ENCODE measurements at places on chromosomes 2 and 18.

GRCh38 chr18:10793730-10794370 lies 268.0 kb downstream of the NAPG start:
- peaks cover 15% of the 10 kb centered on the region for H3K27me3 ChIP-seq
- H3K4me3 ChIP-seq, result no peak overlapping the region
- no peak for DNase-seq
- no peaks in the 10 kb centered on the region for H3K36me3 ChIP-seq
- H3K27ac ChIP-seq, result no peak overlapping the region
- H3K4me1 ChIP-seq, result no peaks in the 10 kb centered on the region

GRCh38 chr2:197760293-197760657 lies 24.8 kb downstream of the BOLL start:
- no peaks in the 10 kb centered on the region for H3K36me3 ChIP-seq
- peaks cover 28% of the 10 kb centered on the region for H3K27me3 ChIP-seq
- no peak overlapping the region for H3K4me3 ChIP-seq
- H3K4me1 ChIP-seq, result no peaks in the 10 kb centered on the region

- no peak for DNase-seq
- no peaks in the 10 kb centered on the region for H3K36me3 ChIP-seq
- H3K27ac ChIP-seq, result no peak overlapping the region
- H3K4me3 ChIP-seq, result no peak overlapping the region
- no peaks in the 10 kb centered on the region for H3K27me3 ChIP-seq
Observed at GRCh38 chr2:121110924-121111323, 174.1 kb downstream of the TFCP2L1 start.

GRCh38 chr18:61870151-61870550 lies 22.7 kb downstream of the RNF152 start:
- H3K27me3 ChIP-seq, result peaks cover 5% of the 10 kb centered on the region
- no peak overlapping the region for H3K27ac ChIP-seq
- no peaks in the 10 kb centered on the region for H3K4me1 ChIP-seq
- no peak for DNase-seq
- no peak overlapping the region for H3K4me3 ChIP-seq

GRCh38 chr18:79393635-79394533 lies 1.8 kb upstream of the NFATC1 start:
- peaks cover 1% of the 10 kb centered on the region for H3K36me3 ChIP-seq
- peak; percentile 42 for DNase-seq
- H3K27ac ChIP-seq, result no peak overlapping the region
- H3K4me1 ChIP-seq, result peaks cover 22% of the 10 kb centered on the region

GRCh38 chr2:114011713-114012112 lies 121.8 kb downstream of the ACTR3 start:
- no peaks in the 10 kb centered on the region for H3K4me1 ChIP-seq
- DNase-seq, result no peak
- no peak overlapping the region for H3K4me3 ChIP-seq
- no peak overlapping the region for H3K27ac ChIP-seq
- no peaks in the 10 kb centered on the region for H3K36me3 ChIP-seq

- H3K4me1 ChIP-seq, result no peaks in the 10 kb centered on the region
- DNase-seq, result no peak
- no peaks in the 10 kb centered on the region for H3K36me3 ChIP-seq
- H3K4me3 ChIP-seq, result no peak overlapping the region
Observed at GRCh38 chr2:73324126-73324725, 30.9 kb upstream of the EGR4 start.

- H3K4me1 ChIP-seq, result no peaks in the 10 kb centered on the region
- no peaks in the 10 kb centered on the region for H3K27me3 ChIP-seq
- DNase-seq, result no peak
- H3K27ac ChIP-seq, result no peak overlapping the region
Observed at GRCh38 chr2:202339071-202339870, 36.9 kb upstream of the BMPR2 start.

DNA sequence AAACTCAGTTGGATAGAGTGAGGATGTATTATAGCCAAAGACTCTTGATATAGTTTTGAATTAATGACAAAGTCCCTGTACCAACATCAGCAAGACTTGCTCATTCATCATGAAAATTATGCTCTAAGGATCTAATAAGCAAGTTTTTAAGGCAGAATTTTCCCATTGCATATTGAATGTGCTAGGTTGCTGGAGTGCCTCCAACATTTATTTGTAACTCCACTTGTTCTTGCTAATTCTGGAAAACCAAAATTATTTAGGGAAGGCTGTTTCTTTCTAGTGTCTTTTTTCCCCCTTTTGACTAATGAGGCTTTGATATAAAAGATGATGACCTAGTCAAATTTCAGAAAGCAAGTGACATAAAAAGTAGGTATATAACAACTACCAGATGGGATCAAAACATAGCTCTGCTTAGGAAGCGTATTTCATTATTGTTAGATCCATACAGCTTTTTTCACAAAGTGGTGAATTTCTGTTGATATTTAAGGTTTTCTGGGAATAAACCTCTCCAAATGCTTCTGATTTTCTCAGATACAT lies 7.7 kb downstream of the SLC4A10 start:
- DNase-seq, result no peak
- no peaks in the 10 kb centered on the region for H3K4me1 ChIP-seq
- H3K27me3 ChIP-seq, result peaks cover 9% of the 10 kb centered on the region
- H3K36me3 ChIP-seq, result no peaks in the 10 kb centered on the region
- H3K27ac ChIP-seq, result no peak overlapping the region

DNA sequence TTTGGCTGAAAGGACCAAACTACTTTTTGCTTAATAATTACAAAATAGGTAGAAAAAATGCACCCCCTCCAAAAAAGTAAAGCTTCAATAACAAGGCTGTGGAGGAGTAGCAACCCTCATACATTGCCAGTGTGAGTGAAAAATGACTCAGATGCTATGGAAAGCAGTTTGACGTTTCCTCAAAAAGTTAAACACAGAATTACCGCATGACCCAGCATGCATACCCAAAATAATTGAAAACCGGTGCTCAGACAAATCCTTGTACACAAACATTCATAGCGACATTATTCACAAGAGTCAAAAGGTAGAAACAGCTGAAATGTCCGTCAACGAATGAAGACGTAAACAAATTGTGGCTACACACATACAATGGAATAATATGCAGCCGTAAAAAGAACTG lies 38.8 kb upstream of the DAPL1 start:
- no peak overlapping the region for H3K4me3 ChIP-seq
- H3K4me1 ChIP-seq, result no peaks in the 10 kb centered on the region
- H3K36me3 ChIP-seq, result no peaks in the 10 kb centered on the region
- no peak overlapping the region for H3K27ac ChIP-seq

- H3K27ac ChIP-seq, result peak overlapping the region; percentile 38
- peak overlapping the region; percentile 88 for H3K4me3 ChIP-seq
- H3K4me1 ChIP-seq, result peaks cover 49% of the 10 kb centered on the region
- H3K27me3 ChIP-seq, result no peaks in the 10 kb centered on the region
Observed at GRCh38 chr2:197707316-197708213, 2.4 kb downstream of the MARS2 start.

GRCh38 chr2:196356332-196356731 lies 185.0 kb upstream of the STK17B start:
- no peak overlapping the region for H3K4me3 ChIP-seq
- no peak for DNase-seq
- H3K27me3 ChIP-seq, result peaks cover 4% of the 10 kb centered on the region
- no peaks in the 10 kb centered on the region for H3K36me3 ChIP-seq
- H3K4me1 ChIP-seq, result peaks cover 8% of the 10 kb centered on the region

DNA sequence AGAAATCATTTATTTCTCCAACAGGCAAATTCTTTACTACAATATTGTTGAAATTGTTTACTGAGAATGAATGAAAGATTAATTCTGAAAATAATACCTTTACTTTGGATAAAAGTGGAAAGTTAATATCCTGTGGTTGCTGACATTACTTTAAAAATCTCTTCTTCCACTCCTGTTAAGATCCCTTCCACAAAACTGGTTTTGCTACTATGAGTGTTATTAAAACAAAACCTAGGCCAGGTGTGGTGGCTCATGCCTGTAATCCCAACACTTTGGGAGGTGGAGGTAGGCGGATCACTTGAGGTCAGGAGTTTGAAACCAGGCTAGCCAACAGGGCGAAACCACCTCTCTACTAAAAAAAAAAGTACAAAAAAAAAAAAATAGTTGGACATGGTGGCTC lies 123.9 kb upstream of the CCDC150 start:
- peaks cover 22% of the 10 kb centered on the region for H3K27me3 ChIP-seq
- no peak for DNase-seq
- H3K4me1 ChIP-seq, result no peaks in the 10 kb centered on the region
- H3K36me3 ChIP-seq, result no peaks in the 10 kb centered on the region

- peaks cover 5% of the 10 kb centered on the region for H3K36me3 ChIP-seq
- no peak overlapping the region for H3K27ac ChIP-seq
Observed at GRCh38 chr2:102005989-102006885, 14.5 kb downstream of the IL1R2 start.

- H3K4me1 ChIP-seq, result no peaks in the 10 kb centered on the region
- no peak overlapping the region for H3K27ac ChIP-seq
- no peaks in the 10 kb centered on the region for H3K36me3 ChIP-seq
- H3K27me3 ChIP-seq, result no peaks in the 10 kb centered on the region
Observed at GRCh38 chr18:68244786-68245185, 470.1 kb downstream of the TMX3 start.

DNA sequence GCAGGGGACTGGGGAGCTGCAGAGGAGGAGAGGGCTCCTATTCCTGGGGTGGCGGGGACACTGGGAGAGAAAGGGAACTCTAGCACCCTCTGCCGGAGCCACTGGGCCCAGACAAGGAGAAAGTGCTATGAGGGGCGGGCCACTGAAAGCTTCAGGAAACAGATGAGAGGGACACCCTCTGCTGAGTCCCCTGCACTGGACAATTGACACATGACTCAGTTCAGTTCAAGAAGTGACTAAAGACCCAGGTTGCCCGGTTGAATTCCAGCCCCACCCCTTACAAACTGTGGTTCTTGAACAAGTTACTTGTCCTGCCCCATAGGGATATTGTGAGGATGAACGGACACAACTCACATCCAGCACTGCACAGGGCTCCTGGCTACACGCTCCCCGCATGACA lies 5.0 kb downstream of the RUFY4 start:
- peak; percentile 40 for DNase-seq
- H3K4me3 ChIP-seq, result no peak overlapping the region
- no peaks in the 10 kb centered on the region for H3K36me3 ChIP-seq
- peaks cover 4% of the 10 kb centered on the region for H3K27me3 ChIP-seq
- no peak overlapping the region for H3K27ac ChIP-seq
- H3K4me1 ChIP-seq, result peaks cover 7% of the 10 kb centered on the region

- no peak overlapping the region for H3K4me3 ChIP-seq
- DNase-seq, result no peak
- H3K27ac ChIP-seq, result no peak overlapping the region
- no peaks in the 10 kb centered on the region for H3K27me3 ChIP-seq
Observed at GRCh38 chr2:220077488-220077887, 450.1 kb downstream of the SLC4A3 start.

GRCh38 chr2:120525056-120526046 lies 179.4 kb downstream of the INHBB start:
- H3K36me3 ChIP-seq, result no peaks in the 10 kb centered on the region
- H3K4me3 ChIP-seq, result no peak overlapping the region
- peaks cover 18% of the 10 kb centered on the region for H3K27me3 ChIP-seq
- H3K4me1 ChIP-seq, result no peaks in the 10 kb centered on the region
- DNase-seq, result no peak

GRCh38 chr2:22970284-22970975 lies 414.5 kb upstream of the KLHL29 start:
- no peak overlapping the region for H3K4me3 ChIP-seq
- DNase-seq, result no peak
- H3K27me3 ChIP-seq, result no peaks in the 10 kb centered on the region
- H3K4me1 ChIP-seq, result no peaks in the 10 kb centered on the region
- H3K27ac ChIP-seq, result no peak overlapping the region

- no peak overlapping the region for H3K27ac ChIP-seq
- H3K27me3 ChIP-seq, result no peaks in the 10 kb centered on the region
Observed at GRCh38 chr2:85016446-85016845, 45.5 kb downstream of the KCMF1 start.

GRCh38 chr2:240646176-240646899 lies 21.1 kb downstream of the GPR35 start:
- peak; percentile 36 for DNase-seq
- H3K27ac ChIP-seq, result no peak overlapping the region
- H3K4me3 ChIP-seq, result no peak overlapping the region
- peaks cover 5% of the 10 kb centered on the region for H3K4me1 ChIP-seq
- H3K36me3 ChIP-seq, result no peaks in the 10 kb centered on the region

- peaks cover 19% of the 10 kb centered on the region for H3K27me3 ChIP-seq
- DNase-seq, result no peak
- peak overlapping the region; percentile 12 for H3K27ac ChIP-seq
- peaks cover 27% of the 10 kb centered on the region for H3K36me3 ChIP-seq
- peak overlapping the region; percentile 61 for H3K4me3 ChIP-seq
Observed at GRCh38 chr2:180979749-180980105, 678 bp upstream of the UBE2E3 start.

DNA sequence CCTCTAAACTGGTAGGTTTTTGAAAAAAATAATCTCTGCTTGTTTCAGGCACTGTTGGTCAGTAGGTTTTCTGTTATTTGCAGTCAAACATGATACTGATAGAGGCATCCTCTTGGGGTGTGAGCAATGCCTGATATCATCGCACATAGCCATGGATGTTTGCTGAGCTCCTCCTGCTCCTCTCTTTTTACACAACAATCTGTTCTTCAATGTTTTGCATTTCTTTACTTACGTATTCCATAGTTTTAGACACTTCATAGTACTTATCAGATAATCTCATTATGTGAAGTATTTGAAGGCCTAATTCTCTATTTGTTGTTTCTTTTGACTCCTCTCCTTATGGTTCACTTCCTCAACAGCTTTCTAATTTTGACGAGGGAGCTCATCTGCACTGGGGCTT lies 23.0 kb upstream of the HS6ST1 start:
- no peak overlapping the region for H3K27ac ChIP-seq
- peaks cover 4% of the 10 kb centered on the region for H3K27me3 ChIP-seq
- H3K4me1 ChIP-seq, result no peaks in the 10 kb centered on the region
- no peak overlapping the region for H3K4me3 ChIP-seq
- DNase-seq, result no peak
- H3K36me3 ChIP-seq, result no peaks in the 10 kb centered on the region

GRCh38 chr2:195649629-195650190 lies 7.3 kb upstream of the SLC39A10 start:
- H3K27me3 ChIP-seq, result no peaks in the 10 kb centered on the region
- no peak overlapping the region for H3K27ac ChIP-seq
- peaks cover 7% of the 10 kb centered on the region for H3K36me3 ChIP-seq
- DNase-seq, result no peak

- H3K4me1 ChIP-seq, result peaks cover 2% of the 10 kb centered on the region
- no peaks in the 10 kb centered on the region for H3K27me3 ChIP-seq
- no peak overlapping the region for H3K4me3 ChIP-seq
- H3K27ac ChIP-seq, result no peak overlapping the region
- peaks cover 36% of the 10 kb centered on the region for H3K36me3 ChIP-seq
Observed at GRCh38 chr2:26471289-26471688, 6.6 kb downstream of the OTOF start.

DNA sequence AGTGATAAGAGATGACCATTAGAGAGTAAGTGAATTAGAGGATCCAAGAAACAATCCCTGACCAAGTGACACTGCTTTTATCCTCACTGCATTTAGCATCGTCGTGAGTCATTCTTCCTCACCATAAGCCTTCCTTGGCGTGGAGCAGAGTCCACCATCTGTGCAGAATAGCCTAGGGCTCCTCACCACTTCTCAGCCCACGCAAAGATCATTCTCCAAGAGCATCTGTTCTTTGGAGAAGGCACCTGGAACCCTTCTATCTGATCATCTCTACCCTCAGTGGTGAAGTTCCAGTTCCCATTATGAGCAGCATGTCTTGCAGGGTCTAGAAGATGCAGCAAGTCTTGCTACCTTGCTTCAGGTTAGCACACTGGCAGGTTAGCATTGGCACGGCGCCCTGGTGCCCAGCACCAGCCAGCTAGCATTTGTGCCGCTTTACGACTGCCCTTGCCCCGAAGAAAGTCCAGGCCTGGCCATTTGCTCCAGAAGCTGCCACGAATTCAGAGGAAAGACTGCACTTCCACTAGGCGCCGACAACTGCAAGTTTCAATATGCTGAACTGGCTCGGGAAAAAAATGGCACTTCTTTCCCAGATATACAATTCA lies 225.8 kb downstream of the TTC32 start:
- no peak overlapping the region for H3K27ac ChIP-seq
- peaks cover 5% of the 10 kb centered on the region for H3K27me3 ChIP-seq
- no peak overlapping the region for H3K4me3 ChIP-seq
- no peaks in the 10 kb centered on the region for H3K36me3 ChIP-seq

All from activated CD4-positive, alpha-beta memory T cell treated with anti-CD3 and anti-CD28 coated beads, Interleukin-2, amount 10 ng/mL, durations not matched to agents 7 days and 5 days (primary cell).